ENCODE measurements at places on chromosomes 12 and 14.

GRCh38 chr12:49705479-49706134 is 1.6 kb downstream of the FMNL3 start:
- DNase-seq: no peak

- DNase-seq: no peak
These were observed 9.5 kb upstream of the CSAD start for GRCh38 chr12:53190108-53190729.

- DNase-seq: no peak
These were observed 14.6 kb downstream of the RESF1 start for GRCh38 chr12:31973818-31974217.

GRCh38 chr12:50070314-50071060 is 13.1 kb downstream of the ASIC1 start:
- DNase-seq: peak; percentile 72

DNA sequence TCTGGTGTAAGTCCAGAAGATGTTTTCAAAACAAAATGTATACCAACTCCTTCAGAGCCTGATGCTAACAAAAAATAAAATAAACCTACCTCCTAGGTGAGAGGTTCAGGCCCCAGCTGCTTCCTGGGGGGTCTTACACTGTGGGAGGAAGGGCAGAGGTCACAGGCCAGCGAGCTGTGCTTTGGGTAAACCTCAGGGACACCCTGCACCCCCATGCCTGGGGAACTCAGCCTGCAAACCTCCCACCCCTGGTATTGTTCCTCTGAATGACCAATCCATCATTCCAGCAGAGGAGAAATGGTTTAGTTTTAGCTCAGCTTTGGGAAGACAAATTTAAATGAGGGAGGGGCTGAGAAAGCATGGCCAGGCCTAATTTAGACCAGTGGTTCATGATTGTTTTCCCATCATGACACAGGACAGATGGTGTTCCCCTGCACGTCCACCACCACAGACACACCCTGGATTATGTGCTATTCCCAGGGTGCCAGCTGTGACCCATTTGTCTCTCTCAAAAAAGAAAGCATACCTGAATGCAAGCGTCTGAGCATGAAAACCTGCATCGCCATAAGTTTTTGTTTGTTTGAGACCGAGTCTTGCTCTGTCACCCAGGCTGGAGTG is 14.5 kb upstream of the TFCP2 start:
- DNase-seq: no peak

DNA sequence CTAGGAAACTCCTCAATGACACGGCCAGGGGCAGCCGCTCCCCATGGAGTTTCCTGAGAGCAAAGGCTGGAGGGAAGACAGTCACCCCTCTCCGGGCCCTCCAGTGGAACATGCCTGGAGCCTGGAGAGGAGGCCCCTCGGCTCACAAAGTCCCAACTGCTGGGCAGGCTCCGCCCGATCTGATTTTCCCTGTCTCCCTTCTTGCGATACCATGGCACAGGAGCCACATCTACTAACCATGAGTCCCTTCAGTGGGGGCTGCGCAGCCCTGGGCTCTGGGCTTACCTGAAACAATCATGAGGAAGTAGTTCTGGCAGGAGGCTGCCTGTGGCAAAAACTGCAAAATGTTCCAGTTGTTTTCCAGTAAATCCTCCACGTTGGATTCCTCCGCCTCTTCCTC is 15.3 kb downstream of the P2RX2 start:
- no peak for DNase-seq

DNA sequence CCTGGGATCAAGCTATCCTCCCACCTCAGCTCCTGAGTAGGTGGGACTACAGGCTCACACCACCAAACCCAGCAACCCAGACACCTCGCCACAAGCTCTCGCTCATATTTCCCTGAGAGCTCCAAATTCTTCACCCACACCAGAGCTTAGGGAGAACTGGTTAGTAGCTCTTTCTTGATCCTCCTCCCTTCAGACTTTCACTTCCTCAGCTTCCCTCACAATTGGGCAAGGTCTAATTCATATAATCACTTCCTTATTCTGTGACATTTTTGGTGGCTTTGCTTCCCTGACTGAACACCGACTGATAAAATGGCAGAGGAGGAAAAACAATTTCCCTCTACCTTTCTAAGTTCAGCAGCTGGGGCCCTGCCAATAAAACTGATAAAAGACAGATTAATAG is 88.5 kb downstream of the GXYLT1 start:
- peak; percentile 5 for DNase-seq

- no peak for DNase-seq
These were observed 73.0 kb downstream of the RAD51B start for GRCh38 chr14:67892466-67893100.

DNA sequence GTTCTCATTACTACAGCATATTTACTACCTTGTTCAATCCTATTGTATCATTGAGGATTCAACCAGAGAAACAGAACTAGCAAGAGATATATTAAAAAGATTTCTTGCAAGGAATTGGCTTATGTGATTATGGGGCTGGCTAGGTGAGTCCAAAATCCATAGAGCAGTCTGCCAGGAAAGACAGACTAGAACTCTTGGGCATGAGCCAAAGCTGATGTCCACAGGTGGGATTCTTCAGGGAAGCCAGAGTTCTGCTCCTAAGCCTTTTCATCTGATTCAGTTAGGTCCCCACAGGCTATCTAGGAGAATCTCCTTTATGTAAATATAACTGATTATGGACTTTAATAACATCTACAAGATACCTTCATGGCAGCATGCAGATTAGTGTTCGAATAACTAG is 26.0 kb downstream of the PELI2 start:
- no peak for DNase-seq

DNA sequence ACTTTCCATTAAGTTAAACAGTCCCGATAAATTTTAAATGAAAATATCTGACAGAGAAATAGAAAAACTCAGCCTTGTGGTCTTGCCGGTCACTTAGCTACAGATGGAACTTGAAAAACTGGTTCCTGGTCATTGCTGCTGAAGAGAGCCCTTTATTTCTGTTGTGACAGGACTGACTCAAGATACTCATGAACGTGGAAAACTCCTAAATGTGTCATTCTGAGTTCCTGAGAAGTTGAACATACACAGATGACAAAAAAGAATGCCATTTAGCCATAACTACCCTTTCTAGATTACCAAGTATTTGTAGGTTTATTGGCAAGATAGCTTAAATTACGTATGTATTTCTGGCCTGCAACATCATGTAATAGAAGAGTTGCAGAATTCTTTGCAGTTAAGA is 134.2 kb downstream of the HMGA2 start:
- DNase-seq: no peak

GRCh38 chr12:53743266-53744129 is 8.3 kb downstream of the CISTR start:
- DNase-seq: no peak

- no peak for DNase-seq
These were observed 275.2 kb downstream of the RAD51B start for GRCh38 chr14:68094752-68095151.

DNA sequence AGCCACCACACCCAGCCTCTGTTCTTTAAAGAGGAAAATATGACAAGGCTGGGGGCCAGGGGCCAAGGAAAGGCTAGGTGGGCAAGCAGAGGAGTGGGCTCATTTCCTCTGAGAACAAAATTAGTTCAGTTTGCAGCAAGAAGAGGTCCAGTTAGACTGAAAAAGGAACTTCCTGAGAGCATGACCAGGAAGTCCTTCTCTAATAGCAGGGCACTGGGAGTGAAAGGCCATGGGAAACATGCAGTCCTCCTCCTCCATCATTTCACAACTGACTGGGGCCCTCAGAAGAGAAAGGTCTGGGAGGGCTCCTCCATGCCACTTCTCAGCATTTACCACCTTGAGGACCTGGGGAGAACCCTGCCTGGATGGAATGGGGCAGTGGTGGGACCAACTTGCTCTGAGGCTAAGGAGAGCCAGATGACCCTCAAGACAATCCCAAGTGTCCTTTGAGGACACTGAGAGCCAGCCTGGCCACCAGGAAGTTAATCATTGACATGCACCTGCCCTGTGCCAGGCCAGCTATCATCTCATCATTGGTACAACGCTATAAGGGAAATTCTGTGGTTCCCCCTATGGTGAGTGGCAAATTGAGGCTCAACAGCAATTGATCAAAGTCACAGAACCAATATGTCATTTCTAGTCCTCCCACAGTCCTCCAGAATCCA is 2.0 kb downstream of the AQP2 start:
- no peak for DNase-seq

DNA sequence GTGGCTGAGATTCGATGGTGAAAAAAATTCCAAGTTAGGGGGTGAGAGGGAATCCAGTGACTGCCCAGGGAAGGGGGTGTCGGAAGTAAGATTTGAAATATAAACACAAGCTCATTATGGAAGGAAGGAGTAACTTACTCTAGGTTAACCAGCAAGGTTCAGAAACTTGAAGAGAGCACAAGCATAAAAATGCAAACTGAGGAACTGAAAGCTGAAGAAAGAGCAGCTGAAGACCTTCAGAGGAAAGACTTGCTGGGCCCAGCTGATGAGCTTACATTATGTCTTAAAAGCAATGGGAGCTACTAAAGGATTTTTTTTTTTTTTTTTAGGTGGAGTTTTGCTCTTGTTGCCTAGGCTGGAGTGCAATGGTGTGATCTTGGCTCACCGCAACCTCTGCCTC is 189.7 kb upstream of the GRIN2B start:
- DNase-seq: no peak

DNA sequence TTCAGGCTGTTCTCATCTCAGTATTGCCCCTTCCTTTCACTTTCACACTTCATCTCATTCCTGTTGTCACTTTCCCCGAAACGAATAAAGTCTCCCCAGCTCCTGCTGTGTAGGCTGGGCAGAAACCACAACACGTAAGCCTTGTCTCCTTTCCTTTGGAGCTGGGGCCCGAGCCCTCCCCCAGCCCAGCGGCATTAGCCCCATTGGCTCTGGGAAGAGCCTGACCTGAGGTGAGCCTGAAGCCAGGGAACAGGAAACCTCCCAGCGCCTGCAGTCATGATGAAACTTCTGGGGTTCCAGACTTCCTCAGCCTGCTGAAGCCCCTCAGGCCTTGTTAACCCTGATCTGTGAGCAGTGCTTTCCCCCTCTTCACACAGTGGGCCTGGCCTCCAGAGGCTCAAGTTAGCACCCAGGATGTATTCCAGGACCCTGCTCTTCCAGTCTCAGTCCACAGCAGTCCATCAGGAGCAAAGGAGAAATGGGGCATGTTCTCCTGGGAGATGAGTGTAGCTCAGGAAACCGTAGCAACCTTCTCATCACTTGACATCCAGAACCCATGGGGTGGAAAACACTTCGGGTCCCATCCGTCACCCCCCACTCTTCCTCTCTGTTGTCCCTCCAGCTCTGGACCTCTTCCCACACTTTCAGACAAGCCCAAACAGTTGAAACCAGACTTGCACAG is 21.8 kb downstream of the VASH1 start:
- DNase-seq: no peak

- no peak for DNase-seq
These were observed 47.4 kb downstream of the SUSD6 start for GRCh38 chr14:69658664-69659261.

- no peak for DNase-seq
These were observed 9.9 kb downstream of the FOXA1 start for GRCh38 chr14:37585101-37585511.

DNA sequence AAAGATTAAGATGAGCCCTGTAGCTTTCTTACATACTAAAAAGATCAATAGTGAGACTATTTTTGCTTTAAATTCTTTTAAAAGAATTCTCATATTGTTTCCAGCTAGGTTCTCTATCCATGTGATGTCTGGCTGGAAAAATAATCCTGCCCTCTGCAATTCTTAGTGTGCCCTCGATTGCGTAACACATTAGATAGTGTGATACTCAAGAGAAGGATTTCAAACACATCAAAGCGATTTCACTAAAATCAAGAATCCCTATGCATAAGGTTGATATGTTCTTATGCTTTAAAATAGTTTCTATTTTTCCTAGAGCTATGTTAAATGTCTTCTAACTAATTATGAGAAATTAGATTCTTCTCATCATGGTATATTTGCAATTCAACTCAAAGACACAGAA is 127.3 kb upstream of the PLEKHA5 start:
- DNase-seq: no peak

- DNase-seq: no peak
These were observed 166.0 kb downstream of the RPS29 start for GRCh38 chr14:49420201-49420600.

- DNase-seq: no peak
These were observed 2.6 kb upstream of the TAMALIN start for GRCh38 chr12:52004042-52004648.

GRCh38 chr12:26554332-26554731 is 278.7 kb downstream of the ITPR2 start:
- DNase-seq: no peak

- no peak for DNase-seq
These were observed 275.1 kb downstream of the IPO8 start for GRCh38 chr12:30420561-30420960.

DNA sequence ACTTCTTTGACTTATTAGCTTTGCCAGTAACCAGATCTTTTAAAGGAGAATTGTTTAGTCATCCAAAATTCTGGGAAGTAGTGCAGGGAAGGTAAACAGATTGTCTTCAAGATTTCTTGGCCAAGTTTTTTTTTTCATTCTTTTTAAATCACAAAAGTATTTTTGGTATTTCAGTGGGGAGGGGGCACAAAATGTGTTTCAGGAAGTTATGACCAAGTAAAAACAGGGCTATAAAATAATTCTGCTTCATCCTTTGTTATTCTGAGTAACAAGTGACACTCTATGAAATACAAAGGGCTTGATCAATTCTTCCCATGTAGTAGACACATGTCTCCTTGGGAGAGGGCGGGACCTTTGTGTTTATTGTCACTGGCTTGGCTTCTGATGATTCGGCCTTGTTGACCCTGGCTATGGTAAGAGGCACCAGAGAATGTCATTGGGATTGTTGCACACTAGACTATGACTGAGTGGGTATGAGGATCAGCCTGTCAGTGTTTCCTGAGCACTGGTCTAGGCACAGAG is 55.4 kb downstream of the SUSD6 start:
- no peak for DNase-seq

DNA sequence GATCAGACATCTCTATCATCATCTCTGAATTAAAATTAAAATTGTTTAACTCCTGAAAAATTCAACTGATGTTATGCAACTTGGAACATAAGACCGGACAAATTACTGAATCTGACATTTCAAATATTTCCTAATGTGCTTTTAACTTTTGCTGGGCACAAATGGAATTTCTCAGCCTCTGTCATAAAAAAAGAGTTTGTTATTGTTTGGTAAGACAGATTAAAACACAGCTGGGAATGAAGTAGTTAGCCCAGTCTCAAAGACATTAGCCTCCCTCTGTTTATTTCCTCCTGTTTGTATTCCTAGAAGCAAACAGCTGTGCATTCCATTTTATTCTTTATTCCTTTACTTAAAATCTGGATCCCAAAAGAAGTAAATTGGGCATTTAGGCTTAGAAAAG is 29.4 kb downstream of the PLEKHA5 start:
- no peak for DNase-seq

DNA sequence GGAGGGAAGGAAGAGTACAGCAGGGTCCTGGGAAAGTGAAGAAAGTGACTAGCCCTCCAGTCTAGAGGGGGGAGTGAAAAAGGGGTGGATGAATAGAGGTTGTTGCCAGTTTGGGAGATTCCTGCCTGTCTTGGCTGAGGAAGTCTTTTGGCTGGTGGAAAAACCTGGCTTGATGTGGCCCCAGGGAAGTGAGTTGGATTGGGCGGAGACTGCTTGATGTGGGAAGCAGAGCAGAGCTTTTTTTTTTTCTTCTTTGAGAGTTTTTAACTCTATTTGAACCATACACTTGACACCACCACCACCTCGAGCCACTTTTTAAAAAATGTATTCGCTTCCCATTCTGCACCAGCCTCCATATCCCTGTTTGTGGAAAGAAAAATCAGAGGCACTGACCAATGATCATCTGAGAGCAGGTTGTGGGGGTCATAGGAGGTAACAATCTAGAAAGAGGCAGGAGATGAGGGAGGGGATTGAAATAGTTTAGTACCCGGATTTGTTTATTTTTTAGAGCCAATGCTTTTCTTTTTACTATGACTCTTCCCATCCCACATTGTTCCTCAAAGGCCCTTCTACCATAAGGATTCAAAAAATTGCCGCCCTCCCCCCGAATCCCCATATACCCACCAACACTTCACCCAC is 690 bp upstream of the DTX3 start:
- no peak for DNase-seq
